ENCODE measurements at places on chromosomes 7 and 10.
A peak's percentile ranks its signal among the peaks of the same experiment; 100 is the strongest.

- DNase-seq, result no peak
These were observed 121.5 kb upstream of the PLPP4 start for GRCh38 chr10:120335553-120335952.

DNA sequence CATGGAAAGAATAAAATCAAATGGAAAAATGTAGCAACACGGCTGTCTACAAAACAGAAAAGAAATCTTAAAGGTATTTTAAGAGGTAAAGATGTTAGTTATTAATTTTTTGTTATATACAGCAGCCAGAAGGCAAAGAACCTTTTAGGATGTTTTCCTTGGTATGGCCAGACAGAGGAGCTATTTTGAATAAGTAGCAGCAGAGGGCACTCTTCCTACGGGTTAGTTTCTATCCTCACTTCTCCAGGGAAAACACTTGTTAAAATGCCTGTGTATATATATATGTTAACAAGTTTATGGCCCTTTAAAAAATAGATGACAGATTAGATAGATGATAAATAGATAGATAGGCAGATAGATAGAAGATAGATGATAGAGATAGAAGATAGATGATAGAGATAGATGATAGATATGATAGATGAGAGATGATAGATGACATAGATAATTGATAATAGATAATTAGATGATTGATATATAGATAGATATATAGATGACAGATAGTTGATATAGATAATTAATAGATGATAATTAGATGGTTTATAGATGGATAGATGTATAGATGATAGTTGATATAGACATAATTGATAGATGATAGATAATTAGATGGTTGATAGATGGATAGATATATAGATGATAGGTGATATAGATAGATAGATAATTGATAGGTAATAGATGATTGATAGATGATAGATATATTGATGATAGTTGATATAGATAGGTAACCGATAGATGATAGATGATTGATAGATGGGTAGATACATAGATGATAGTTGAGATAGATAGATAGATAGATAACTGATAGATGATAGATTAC lies 57.8 kb upstream of the WIPF3 start:
- DNase-seq, result no peak

DNA sequence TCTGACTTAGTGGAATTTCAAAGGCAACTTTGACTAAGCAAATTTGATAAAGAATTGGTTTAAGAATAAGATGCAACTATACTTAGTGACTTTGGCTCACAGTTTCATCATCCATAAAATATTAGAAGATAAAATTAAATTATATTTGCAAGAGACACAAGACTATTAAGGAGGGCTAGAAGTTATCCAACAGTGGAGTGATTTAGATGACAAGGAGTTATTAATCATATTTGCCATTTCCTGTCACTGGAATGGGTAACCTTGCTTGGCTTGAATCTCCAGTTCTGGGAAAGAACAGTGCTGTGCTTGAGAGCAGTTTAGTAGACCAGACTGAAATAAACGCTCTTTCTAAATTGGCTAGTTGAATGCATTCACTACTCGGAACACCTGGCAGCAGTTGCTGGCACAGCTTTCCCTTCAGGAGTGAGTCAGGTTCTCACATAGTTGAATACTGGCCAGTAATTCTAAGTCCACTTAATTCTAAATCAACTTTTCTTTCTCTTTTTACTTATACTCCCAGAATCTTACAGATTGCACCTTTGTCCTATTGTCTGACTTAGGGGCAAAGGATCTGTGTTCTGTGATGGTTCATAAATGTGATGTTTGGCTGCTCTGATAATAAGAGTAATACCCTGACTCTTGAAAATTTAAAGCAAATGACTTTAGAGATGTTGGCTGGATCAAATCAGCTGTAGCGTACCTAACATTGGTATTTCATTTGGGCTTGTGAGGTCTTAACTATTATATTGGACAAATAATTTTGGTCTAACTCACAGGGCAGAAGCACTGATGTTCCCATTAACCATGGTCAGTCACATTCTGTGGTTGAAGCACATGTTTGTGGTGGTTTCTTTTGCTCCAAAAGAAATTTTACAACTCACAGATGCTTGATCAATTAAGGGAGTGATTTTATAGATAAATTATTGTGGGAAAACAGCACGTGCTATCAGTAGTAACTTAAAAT lies 16.6 kb downstream of the STMP1 start:
- no peak for DNase-seq

GRCh38 chr7:111780527-111780926 lies 218.2 kb upstream of the IMMP2L start:
- no peak for DNase-seq

- no peak for DNase-seq
These were observed 12.2 kb downstream of the TRPV6 start for GRCh38 chr7:142873281-142873784.

- DNase-seq, result no peak
These were observed 2.3 kb upstream of the ZC3HAV1 start for GRCh38 chr7:139111811-139112301.

GRCh38 chr10:1544209-1544673 lies 193.1 kb downstream of the ADARB2 start:
- no peak for DNase-seq

GRCh38 chr10:1581189-1581588 lies 156.1 kb downstream of the ADARB2 start:
- DNase-seq, result no peak

DNA sequence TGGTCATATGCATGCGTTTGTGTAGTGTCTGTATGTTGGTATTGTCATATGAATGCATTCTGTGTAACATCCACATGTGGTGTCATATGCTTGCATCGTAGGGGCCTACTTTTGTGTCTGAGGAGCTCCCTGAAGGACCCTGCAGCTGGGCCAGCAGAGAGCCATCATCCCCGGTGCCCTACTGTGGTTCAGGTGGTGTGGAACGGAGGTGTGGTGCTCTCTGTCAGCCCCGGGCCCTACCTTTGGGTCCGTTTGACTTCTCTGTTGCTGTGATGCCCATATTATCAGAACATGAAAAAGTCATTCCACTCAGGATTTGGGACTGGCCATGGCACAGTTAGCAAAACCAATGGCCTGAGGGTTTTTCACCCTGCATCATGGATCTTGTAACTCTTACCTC lies 217.9 kb downstream of the ADARB2 start:
- DNase-seq, result no peak

DNA sequence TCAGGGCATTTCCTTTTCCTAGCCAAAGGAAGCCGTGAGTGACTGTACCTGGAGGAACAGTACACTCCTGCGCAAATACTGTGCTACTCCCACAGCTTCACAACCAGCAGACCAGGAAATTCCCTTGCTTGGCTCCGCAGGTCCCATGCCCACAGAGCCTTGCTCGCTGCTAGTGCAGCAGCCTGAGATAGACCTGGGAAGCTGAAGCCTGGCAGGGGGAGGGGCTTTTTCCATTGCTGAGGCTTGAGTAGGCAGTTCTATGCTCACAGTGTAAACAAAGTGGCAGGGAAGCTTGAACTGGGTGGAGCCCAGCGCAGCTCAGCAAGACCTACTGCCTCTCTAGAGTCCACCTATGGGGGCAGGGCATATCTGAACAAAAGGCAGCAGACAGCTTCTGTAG lies 291.2 kb downstream of the HGF start:
- no peak for DNase-seq

GRCh38 chr10:20117471-20117870 lies 301.2 kb downstream of the PLXDC2 start:
- no peak for DNase-seq

DNA sequence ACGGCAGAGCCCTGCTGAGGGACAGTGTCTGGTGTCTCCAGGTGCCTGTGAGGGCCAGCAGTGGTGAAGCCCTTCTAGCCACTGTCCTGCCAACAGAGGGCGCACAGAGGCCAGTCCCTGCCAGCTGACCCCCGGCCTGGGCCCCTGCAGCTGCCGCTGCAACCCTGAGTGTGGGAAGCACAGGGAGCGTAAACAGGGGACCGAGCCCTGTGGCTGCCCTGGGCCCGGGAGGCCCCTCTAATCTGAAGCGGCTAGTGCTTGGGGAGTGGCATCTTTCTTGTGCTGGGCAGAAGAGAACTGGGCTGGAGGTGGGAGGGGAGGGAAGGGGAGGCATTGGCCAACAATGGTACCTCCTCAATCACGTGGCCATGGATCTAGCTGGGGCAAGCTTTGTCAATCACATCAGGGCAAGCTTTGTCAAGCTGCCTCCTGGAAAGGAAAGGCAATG lies 34.6 kb downstream of the TRIM8 start:
- no peak for DNase-seq

DNA sequence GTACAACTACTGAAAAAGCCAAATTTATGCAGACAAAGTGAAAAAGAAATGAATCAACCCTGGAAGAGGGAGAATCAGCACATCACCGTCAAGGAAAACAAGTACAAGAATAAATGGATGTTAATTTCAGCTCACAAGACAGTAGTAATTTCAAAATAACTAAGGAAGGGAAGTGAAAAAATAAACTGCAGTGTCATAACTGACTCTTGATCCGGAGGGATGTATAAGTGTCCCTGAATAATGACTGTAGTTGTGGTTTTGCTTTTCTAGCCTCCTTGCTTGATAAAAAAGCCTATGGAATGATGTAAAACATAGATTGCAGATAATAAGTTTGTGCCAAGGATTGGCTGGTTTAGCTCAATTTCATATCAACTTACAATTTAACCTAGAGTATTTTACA lies 721.1 kb upstream of the C7orf33 start:
- no peak for DNase-seq

- no peak for DNase-seq
These were observed 318.5 kb downstream of the GPR158 start for GRCh38 chr10:25493122-25493893.

GRCh38 chr10:98100476-98100875 lies 34.0 kb upstream of the R3HCC1L start:
- no peak for DNase-seq

GRCh38 chr7:70669854-70670253 lies 462.1 kb upstream of the GALNT17 start:
- DNase-seq, result peak; percentile 46

DNA sequence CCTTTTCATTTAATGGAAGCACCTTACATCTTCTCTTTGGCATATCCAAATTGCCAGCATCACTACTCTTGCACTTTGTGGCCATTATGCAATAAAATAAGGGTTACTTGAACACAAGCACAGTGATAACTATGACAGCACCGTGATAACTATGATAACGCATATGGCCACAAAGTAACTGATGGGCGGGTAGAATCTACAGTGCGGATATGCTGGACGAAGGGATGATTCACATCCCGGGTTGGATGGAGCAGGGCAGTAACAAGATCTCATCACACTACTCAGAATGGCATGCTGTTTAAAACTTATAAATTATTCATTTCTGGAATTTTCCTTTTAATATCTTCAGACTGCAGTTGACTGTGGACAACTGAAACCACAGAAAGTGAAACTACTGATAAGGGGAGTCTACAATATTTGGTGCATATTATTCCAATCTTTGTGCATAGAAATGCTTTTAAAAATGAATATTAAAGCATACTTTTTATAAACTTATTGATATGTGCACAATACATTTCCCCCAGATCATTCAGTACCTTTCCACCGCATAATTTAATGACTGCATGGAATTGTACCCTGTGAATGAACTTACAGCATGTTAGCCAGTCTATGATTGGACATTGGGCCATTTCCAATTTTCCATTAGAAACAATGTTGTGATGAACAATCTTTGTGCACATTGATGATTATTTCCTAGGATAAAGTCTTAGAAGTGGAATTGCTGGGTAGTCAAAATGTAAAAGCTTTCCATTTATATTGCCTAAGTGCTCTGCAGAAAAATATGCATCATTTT lies 136.4 kb downstream of the WNT2 start:
- DNase-seq, result no peak

DNA sequence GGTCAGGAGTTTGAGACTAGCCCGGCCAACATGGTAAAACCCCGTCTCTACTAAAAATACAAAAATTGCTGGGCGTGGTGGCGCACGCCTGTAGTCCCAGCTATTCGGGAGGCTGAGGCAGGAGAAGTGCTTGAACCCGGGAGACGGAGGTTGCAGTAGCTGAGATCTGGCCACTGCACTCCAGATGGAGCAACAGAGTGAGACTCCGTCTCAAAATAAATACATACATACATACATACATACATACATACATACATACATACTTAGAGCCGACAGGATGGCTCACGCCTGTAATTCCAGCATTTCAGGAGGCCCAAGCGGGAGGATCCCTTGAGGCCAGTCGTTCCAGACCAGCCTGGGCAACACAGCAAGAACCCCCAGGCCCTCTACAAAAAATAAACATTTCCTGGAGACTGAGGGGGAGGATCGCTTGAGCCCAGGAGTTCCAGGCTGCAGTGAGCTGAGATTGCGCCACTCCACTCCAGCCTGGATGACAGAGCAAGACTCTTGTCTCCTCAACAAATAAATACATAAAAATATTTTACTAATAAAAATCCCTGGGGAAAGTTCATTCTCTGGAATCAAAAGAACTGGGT lies 90.9 kb upstream of the TNRC18 start:
- DNase-seq, result no peak

DNA sequence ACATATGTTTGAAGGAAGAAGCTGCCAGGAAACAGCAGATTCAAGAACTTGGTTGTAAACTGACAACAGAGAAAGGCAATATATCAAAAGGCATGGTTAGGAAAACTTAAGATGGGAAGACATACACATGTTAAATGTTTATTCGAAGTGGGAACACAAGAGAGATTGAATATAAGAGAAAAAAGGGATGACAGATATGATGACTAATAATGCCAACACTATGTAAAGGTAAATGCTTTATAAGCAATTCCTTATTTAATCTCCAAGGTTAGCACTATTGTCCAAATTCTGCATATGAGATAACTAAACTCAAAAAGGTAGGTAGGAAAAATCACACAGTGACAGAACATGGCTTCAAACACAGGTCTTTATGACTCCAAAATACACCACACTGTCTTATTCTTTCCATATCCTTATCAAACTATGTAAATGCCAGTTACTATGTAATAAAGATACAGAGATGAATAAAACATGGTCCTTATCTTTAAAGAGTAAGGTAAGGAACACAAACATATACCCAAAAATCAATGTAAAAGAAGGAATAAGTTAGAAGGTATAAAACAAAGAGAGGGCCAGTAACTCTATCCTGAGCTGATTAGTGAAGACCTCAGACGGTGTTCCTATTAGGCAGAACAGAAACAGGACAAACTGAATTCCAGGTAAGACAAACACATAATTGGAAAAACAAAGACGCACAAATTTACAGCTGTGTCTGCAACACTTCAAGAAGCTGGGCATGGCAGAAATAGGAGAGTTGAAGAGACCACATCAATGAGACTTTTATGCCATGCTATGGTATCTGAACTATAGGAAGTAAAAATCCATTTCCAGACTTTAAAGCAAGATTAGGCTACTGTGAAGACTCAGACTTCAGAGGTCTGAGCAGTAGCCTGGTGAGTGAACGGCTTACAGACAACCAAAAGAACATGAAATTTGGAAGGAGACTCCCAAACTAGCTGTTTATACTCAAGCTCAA lies 56.1 kb downstream of the ABI1 start:
- DNase-seq, result no peak
